ENCODE measurements at places on chromosomes 6 and 20. TPM values are rescaled to one million over a fixed set of nuclear protein-coding genes. Genes with fewer than 3 reads are reported as not detected.

Gene SLC17A2
- total RNA-seq, result not detected

DNA sequence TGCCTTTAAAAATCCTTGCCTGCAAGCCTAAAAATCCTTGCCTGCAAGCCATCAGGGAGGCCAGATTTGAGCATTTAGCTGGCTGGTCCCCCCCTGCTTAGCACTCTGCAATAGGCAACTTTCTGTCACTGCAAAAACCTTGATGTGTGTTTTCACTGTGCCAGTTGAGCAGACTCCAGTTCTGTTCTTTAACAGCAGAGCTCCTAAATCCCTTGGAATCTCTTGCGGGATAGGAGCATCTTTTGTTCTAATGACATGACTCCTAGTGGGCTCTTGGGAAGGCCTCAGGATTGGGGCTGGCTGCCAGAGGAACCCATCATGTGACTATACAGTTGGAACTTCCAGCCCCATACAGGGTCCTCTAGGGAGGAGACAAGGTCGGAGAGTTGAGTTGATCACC lies 50.4 kb downstream of the FAM184A start:
- H3K27me3 ChIP-seq, result no peaks in the 10 kb centered on the region
- no peak overlapping the region for H3K4me3 ChIP-seq
- DNase-seq, result no peak
- no peak overlapping the region for H3K27ac ChIP-seq
- H3K36me3 ChIP-seq, result no peaks in the 10 kb centered on the region

GRCh38 chr20:48198929-48199451 lies 413.7 kb upstream of the SULF2 start:
- H3K27ac ChIP-seq, result no peak overlapping the region
- H3K36me3 ChIP-seq, result no peaks in the 10 kb centered on the region
- H3K27me3 ChIP-seq, result no peaks in the 10 kb centered on the region
- no peak overlapping the region for H3K4me3 ChIP-seq
- DNase-seq, result peak; percentile 67
- H3K4me1 ChIP-seq, result no peaks in the 10 kb centered on the region

Gene BTN1A1
- not detected for total RNA-seq

GRCh38 chr6:139881236-139881635 lies 506.8 kb upstream of the CITED2 start:
- H3K4me1 ChIP-seq, result no peaks in the 10 kb centered on the region
- no peak overlapping the region for H3K27ac ChIP-seq
- H3K27me3 ChIP-seq, result no peaks in the 10 kb centered on the region
- H3K36me3 ChIP-seq, result no peaks in the 10 kb centered on the region
- no peak overlapping the region for H3K4me3 ChIP-seq

DNA sequence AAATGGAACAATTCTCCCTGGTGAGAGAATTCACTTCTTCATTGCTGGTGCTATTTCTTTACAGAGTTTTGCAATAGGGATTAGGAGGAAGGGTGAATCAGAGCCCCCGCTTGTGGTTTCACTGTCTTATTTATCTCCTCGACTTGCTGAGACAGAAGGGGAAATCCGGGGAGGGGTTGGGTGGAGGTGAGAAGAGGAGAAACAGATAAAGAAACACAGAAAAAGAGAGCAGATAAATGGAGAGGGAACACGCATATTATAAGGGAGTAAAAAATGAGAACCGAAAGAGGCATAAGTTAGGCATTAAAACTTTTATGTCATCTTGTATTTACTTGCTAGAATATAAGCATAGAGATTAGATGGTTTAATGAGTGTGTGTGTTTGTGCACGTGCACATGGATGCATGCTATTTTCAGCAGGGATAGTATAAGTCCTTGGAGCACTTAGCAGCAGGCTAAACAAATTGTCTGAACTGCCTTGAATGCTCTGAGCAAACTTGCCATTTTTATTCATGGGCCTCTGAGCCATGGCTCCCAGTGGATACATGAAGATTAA lies 105.0 kb downstream of the OLIG3 start:
- no peak overlapping the region for H3K4me3 ChIP-seq
- no peak for DNase-seq
- no peaks in the 10 kb centered on the region for H3K27me3 ChIP-seq

DNA sequence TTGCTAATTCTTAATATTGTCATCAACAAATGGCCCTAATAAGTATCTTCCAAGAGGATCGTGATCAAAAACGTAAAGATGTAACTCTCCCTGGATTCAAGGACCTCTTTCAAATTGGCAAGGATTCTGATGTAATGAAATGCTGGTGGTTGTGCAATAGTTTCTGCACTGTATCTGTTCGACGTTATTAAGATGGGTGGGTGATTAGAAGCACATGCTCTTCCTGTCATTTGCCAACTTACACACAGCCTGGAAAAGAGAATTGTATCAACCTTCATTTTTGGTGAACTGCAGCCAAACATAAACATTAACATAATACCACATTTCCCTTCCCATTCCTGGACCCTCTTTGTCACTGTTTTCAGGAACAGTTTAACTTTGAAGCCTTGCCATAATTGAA lies 9.8 kb downstream of the FOXQ1 start:
- DNase-seq, result no peak
- H3K4me1 ChIP-seq, result no peaks in the 10 kb centered on the region
- H3K36me3 ChIP-seq, result no peaks in the 10 kb centered on the region
- no peak overlapping the region for H3K27ac ChIP-seq

DNA sequence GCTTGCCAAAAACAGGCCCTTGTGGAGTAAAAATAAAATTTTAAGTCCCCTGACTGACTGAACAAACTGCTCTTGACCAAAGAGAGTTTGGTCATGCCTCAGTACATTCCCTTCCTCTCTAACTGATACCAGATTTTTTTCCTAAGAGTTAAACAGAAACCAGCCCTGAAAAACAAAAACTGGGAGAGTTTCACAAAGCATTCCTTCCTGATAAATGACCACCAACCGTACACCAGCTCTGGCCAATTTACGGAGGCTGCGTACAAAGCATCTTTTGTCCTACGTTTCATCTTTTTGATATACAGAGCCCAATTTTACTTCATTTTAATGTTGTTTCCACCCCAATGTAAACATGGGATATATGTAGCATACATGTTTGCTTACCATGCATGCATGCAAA lies 477.4 kb upstream of the HTR1E start:
- no peak overlapping the region for H3K4me3 ChIP-seq
- no peaks in the 10 kb centered on the region for H3K4me1 ChIP-seq
- H3K27me3 ChIP-seq, result no peaks in the 10 kb centered on the region
- no peak for DNase-seq
- no peak overlapping the region for H3K27ac ChIP-seq

Gene HELZ2
- 37.1 TPM for total RNA-seq

DNA sequence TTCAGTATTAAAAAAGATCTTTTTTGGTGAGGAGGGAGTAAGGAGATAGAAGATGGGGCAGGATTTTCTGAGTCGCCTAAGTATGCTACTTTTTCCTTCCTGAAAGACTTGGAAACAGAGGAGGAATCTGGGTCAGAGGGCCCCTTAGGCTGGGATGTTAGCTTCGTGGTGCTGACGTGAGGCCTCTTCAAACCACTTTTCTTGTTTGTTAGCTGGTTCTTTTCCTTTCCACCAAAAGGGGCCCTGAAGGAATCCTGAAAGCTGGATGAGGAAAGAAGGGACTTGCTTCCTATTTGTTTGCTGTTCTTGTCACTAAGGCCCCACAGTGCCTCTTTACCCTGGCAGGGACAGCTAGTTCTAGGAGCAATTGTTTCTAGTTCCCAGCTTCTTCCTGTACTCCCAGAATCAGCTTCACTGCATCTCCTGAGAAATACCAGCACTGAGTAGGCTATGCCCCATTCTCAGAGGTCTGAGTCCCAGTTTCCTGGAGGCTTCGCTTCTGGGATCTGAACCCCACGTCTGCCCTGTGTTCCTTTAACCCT lies 2.2 kb upstream of the IL20RA start:
- no peaks in the 10 kb centered on the region for H3K36me3 ChIP-seq
- no peak overlapping the region for H3K4me3 ChIP-seq
- peaks cover 4% of the 10 kb centered on the region for H3K4me1 ChIP-seq
- H3K27me3 ChIP-seq, result no peaks in the 10 kb centered on the region
- DNase-seq, result peak; percentile 33

DNA sequence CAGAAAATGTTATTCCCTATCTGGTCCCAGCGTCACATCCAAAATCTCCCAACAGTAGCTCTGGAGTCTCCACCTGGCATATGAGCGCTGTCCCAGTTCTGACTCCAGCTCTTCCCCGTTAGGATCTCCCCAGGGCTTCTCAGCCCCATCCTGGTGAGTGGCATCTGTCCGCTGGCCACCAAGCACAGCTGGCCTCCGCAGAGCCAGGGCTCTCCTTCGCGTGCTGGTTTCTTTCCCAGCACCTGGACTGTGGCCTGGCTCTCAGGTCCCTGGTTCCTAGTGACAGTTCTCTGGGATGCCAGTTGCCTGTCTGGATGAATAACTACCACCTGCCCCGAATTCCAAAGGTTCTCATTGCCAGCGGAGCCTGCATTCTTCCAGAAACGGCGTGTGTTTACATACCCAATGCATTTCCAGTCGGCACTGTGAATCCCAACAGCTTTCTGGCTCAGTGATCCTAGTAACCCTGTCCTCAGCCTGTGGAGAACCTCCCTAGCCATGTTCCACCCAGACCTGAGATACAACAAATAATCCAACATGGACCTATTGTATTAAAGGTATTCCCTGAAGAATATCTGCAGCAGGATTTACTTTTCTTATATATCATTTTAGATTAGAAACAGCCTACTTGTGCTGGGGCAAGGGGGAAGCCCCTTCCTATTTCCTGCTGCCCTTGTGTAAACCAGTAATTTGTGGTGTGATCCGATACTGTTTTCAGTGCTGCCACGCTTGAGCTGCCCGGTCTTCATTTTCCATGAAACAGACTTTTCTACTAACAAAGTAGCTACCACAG lies 69.9 kb upstream of the PDE10A start:
- no peaks in the 10 kb centered on the region for H3K36me3 ChIP-seq
- no peak for DNase-seq
- no peak overlapping the region for H3K27ac ChIP-seq
- no peaks in the 10 kb centered on the region for H3K27me3 ChIP-seq
- H3K4me1 ChIP-seq, result no peaks in the 10 kb centered on the region

Gene PAX1
- not detected for total RNA-seq

GRCh38 chr20:48360342-48360975 lies 467.3 kb downstream of the PREX1 start:
- no peak overlapping the region for H3K27ac ChIP-seq
- DNase-seq, result no peak
- no peak overlapping the region for H3K4me3 ChIP-seq
- H3K27me3 ChIP-seq, result no peaks in the 10 kb centered on the region

DNA sequence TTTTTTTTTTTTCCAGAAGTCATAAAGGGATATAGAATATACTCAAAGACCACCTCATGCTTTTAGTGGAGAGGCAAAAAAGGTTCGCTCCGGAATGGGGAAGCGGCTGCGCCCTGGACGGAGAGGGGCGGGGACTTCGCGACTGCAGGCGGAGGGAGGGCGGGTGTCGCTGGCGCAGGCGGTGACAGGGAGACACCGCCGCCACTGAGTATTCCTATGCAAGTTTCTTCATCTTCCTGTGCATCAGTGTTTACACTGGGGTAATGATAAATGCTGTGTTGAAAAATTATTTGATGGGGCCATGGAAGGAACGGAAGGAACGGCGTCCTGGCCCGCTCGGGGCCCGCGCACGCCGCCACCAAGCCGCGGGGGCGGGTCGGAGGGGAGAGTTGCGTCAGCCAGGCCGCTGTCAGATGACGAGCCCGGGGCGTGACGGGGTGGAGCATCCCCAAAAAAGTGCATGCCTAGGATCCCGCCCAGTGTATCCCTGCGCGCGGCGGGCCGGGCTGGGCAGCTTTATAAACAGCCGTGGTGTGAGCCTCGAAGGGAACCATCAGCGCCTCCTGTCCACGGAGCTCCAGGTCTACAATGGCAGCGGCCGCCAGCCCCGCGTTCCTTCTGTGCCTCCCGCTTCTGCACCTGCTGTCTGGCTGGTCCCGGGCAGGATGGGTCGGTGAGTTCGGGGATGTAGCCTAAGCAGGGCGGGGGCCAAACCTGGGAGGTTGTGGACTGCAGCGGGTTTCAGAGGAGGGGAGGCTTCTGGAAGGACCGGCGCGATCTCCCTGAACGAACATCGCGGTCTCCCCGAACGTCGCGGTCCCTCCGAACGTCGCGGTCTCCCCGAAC lies at the start of gene ULBP1:
TSS of gene ULBP1 (plus strand) at position 482 of the 846 bp plus-strand sequence. CDS start at position 589, 107 bp downstream.
- no peak within 1 kb of the TSS for H3K27ac ChIP-seq
- peak; percentile 73 for DNase-seq
- peaks cover 8% of the 10 kb centered on the region for H3K27me3 ChIP-seq
- no peaks in the 10 kb centered on the region for H3K36me3 ChIP-seq
- H3K4me1 ChIP-seq, result peaks cover 9% of the 10 kb centered on the region

Gene SLC35F1
- total RNA-seq, result 2.1 TPM

Gene FKBP1C
- total RNA-seq, result not detected

- peaks cover 4% of the 10 kb centered on the region for H3K4me1 ChIP-seq
- H3K27me3 ChIP-seq, result no peaks in the 10 kb centered on the region
- H3K27ac ChIP-seq, result peak overlapping the region; percentile 80
- no peak overlapping the region for H3K4me3 ChIP-seq
- no peak for DNase-seq
- H3K36me3 ChIP-seq, result no peaks in the 10 kb centered on the region
These were observed 62.6 kb downstream of the FAM50B start for GRCh38 chr6:3911614-3912336.

DNA sequence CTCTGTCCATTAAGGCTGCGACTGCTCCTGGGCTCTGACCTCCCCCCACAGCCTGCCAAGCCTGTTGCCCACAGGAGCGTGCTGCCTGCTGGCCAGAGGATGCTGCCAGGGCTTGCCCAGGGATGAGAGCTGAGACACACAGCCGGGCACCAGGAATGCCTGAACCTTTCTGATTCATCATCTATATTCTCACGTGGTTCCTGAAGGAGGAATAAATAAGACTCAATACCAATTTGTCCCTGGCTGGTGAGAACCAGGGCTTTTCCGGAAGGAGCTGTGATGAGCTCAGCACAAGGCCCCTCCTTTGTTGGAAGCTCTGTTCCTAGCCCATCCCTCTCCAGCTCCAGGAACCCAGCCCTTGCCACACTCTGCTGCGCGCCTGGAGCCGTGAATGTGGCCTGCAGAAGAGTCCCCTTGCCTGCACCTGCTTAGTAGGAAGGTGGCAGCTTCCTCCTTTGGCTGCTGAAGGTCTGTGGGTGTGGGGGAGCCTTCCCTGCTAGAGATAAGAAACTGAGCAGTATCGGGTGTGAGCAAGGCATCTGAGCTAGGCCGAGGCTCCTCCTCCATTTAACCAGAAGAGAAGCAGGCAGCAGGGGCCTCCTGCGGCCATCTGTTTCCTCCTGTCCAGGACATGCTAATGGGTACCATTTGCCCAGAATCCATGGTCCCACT lies 37.9 kb downstream of the SYNDIG1 start:
- DNase-seq, result no peak
- no peaks in the 10 kb centered on the region for H3K36me3 ChIP-seq
- H3K27me3 ChIP-seq, result no peaks in the 10 kb centered on the region
- H3K27ac ChIP-seq, result no peak overlapping the region
- H3K4me1 ChIP-seq, result no peaks in the 10 kb centered on the region
